SHP77 (cell line): ENCODE measurements at places on chromosomes 1 and 21.

- DNase-seq = no peak
These were observed 104.2 kb upstream of the CASZ1 start for GRCh38 chr1:10900691-10901090.

DNA sequence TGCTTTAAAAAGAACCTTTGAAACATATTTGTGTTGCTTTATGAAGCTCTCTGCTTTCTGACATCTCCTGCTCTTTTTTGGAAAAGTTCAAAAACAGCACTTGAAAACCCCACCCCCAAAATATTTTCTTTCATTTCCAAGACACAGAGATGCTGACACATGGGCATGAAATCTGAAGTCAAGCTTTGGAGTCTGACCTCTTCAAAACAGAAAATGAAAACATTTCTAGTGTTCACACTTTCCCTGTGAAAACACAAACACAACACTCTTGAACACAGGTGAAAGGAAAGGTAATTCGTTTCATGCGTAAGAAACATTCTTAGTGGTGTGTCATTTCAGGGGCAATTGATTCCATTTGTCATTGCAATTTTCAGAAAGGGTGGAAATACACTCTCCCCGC is 10.8 kb downstream of the NGF start:
- DNase-seq = no peak

DNA sequence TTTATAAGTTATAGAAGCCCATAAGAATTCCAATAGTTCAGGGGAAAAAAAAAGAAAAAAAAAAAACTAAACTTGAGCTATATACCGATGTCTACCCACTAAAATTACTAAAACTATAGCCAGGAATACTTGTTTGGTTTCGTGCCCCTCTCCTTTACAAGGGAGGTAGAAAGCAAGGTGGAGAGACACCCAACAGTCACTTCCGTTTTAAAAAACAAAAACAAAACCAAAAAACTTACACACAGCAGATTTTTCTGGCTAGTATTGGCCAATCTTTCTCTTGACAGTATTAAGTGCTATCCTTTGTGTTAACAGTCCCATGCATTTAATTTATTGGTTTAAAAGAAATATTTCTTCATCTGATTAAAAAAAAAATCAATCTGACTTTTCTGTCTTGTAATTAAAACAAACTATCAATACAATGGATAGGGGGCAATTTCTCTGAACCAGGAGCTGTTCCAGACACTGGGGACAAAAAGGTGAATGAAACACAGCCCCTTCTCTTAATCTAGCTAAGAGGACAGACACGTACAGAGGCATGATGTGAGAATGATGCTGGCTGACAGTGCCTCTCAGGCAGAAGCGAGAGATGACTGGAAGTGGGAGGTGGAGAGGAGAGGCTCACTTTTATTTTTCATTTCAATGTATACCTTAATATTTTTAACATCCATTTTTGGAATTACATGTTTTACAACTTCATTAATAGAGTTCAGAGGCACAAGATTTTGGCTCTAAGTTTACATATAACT is 214.8 kb downstream of the RERE start:
- no peak for DNase-seq

GRCh38 chr1:40818264-40818961 is 34.8 kb downstream of the KCNQ4 start:
- DNase-seq = no peak

DNA sequence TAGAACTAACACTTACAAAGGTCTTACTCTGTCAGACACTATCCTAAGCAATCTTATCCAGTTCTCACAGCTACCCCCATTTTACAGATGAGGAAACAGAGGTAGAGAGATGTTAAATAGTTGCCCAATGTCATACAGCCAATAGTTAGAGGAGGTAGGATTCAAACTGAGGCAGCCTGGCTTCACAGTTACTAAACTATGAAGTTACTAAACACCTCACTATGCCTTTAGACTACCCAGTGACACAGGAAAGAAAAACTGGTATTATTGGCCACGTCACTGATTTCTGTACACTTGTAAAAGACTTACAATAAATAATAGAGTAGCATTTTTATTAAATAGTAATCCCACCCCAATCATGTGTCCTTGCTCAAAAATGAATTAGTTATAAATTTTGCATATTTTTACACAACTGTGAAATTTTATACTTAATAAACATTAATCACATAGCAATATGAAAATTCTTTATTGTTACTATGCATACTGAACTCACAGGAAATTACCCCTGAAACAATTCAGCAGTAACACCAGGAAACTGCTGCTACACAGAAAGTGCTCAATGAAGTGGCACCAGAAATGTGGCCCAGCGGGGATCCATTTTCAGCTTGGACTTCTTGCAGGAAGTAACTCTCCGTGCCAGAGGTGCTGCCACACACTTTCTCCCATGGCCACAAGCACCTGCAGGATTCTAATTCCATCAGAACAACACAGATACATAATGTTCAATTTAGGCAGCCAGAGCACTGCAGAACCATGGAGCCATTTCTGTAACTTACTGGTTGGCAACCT is 69.4 kb downstream of the VAV3 start:
- no peak for DNase-seq

DNA sequence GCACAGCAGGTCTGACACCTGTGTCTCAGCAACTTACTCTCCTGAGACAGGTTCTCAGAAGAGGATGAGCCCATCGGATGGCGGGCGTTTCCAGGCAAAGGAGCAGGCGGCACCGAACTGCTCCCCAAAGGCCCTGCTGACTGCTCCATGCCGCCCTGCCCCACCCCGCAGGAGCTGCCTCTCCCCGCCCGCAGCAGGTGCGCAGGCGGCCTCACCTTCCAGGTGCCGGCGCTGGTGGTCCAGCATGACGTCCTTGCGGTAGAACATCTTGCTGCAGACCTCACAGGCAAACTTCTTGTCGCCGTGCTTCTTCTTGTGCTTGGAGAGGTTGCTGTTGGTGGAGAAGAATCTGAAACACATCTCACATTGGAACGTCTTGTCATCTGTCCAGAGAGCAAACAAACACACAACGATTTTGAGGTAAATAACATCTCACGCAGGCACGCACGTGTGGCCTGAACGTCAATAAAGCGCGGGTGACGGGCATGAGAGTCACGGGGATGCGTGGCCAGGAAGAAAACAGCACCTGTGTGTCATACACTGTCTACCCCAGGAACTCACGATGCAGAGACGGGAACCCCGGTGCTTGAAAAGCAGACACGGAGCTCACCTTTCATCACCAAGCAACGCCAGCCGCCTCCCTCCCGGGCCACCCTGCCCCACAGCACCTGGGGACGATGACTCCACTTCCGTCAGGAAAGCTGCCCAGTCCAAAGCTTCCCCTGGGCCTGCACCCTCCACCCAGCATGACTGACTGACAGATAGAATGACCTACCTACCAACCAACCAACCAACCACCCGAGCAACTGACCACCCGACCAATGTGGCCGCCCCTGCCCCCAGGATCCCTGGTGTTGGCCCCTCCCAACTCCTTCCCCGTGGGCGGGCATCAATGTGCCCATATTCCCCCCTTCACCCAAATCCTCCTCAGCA is 50.9 kb downstream of the PRDM15 start:
- DNase-seq = no peak
